Esophagus squamous epithelium (tissue), 5 donors: ENCODE measurements at places on chromosomes 1 and 21.

- no peak for DNase-seq
Measured at GRCh38 chr1:108960719-108961118, 2.6 kb downstream of the CLCC1 start.

- DNase-seq: no peak
Measured at GRCh38 chr1:61368876-61369275, 286.5 kb downstream of the NFIA start.

GRCh38 chr1:21233490-21233889 lies 56.8 kb downstream of the ECE1 start:
- no peak for DNase-seq

DNA sequence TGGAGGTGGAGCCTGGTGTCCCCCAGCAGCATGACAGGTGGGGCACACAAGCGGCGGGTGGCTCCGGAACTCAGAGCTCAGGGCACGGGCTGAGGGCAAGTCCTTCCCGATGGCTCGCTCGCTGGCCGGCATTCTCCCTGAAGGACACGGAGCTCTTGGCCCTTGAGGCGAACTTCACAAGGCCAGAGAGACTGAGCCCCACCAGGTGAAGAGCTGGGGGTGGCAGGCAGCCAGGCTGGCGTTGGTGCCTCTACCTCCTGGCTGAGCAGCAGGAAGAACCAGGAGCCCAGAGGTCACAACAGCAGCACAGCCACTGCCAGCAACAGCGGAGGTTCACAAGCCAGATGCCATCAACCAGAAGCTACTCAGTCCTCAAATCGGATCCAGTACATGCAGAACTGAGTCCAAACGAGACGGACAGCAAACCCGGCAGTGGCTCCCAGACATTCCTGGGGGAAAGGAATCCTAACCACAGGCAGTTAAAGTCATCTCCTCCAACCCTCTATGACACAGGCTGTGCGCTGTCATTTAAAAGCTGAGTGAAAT lies 54.1 kb downstream of the NPHP4 start:
- no peak for DNase-seq

DNA sequence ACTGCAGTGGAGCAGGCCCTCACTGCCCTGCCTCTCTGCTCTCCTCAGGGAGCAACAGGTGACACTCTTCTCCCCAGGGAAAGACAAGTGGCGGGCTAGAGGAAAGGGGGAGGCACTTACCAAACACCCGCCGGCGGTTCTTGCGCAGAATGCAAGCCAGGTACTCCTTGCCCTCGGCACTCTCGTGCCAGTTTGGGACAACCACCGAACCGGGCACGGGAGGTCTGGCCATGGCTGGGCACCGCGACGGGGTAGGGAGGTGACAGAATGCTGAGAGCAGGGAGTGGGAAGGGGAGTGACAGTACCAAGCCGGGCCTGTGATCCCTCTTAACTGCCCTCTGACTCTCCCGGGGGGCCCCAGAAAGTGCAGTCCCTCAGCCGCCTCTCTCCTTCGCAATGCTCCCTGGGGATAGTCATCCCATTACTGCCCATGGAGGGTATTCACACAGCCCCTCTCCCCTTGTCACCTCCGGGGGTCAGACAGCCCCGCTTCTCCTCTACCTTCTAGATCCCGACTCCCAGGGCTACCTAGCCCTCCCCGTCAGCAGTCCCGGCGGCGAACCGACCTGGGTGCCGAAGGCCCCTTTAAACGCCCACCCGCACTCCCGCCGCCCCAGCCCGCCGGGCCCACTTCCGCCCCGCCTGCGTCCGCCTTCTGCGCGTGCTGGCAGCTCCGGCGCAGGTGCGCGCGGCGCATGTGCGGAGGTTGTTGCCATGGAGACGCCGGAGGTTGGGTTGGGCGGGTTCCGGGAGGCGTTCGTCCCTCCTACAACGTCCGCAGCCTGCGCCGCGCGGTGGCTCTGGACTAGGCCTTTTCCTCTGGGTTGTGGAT lies at the start of gene CPLANE2:
CPLANE2 (minus strand) TSS at position 673 of the 832 bp plus-strand sequence; CDS start at position 232, 441 bp downstream.
- peak; percentile 73 for DNase-seq

- DNase-seq: no peak
Measured at GRCh38 chr1:246597340-246597739, 31.1 kb downstream of the CNST start.

- no peak for DNase-seq
Measured at GRCh38 chr1:91015794-91016550, 5.9 kb downstream of the ZNF644 start.

DNA sequence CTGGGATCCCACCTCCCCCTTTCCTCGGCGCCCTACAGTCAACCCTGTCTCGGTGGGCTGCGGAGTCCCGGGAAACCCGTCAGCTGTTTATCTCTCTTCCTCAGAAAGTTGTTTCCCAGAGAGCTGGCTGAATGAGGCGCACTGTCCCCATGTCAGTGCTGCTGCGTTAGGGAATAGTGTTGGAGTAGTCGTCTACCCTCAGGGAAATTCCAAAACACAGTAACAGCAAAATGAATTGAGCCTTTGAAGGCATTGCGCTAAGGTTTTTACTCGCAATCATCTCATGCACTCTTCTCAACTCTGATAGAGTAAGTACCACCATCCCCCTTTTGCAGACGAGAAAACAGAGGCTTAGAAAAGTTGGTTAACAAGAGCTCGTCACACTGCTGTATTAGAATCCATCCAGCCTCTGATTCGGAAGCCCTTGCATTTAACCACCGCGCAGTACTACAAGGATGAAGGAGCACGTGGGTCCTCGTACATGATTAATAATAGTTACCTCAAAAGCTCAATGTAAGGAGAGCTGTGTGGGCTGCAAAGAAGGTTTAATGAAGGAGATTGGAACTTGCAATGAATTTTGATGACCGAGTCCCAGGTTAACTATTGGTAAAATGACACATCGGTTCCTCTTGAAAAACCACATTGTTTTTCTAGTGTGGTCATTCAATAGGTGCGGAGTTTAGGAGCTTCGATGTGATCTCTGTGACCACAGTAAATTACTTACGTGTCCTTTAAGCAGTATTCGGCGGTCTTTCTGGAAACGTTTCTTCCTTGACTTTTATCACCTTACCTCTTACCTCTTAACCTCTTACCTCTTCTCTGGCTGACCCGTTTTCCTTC lies 788 bp upstream of the EDEM3 start:
- DNase-seq: no peak

GRCh38 chr1:206496131-206496793 lies 11.1 kb upstream of the RASSF5 start:
- no peak for DNase-seq

DNA sequence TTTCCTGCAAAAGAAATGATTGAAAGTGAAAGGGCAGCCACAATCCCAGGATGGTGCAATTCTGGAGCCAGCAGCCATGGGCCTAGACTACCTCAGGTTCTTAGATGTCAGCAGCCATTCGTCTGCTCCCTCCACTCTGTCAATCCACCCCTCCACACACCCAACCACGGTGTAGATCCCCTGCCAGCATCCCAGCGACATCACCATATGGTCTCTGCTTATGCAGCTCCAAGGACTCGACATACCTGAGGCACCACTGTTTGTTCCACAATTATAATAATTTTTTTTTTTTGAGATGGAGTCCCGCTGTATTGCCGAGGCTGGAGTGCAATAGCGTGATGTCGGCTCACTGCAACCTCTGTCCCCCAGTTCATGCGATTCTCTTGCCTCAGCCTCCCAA lies 6.5 kb downstream of the SYNC start:
- no peak for DNase-seq

- DNase-seq: no peak
Measured at GRCh38 chr1:116472431-116472961, 98.3 kb downstream of the CD58 start.

DNA sequence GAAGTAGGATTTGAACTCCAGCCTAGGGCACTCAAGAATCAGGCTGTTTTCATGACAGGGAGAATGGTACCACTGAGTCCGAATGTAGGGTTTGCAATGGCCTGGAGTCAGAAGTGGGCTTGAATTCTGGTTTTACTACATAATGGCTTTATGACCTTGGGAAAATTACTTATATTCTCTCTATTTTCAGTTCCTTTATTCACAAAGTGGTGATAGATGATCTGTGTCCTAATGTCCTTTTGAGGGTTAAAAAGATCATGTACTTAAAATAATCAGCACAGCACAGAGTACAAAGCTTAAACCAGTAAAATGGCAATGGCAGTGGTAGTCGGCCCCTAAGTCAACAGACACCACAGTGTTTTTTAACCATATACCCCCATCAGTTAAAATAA lies 63.7 kb upstream of the HOOK1 start:
- DNase-seq: no peak

GRCh38 chr1:70840260-70840953 lies 207.2 kb downstream of the PTGER3 start:
- no peak for DNase-seq

GRCh38 chr1:107183011-107183410 lies 42.2 kb downstream of the NTNG1 start:
- no peak for DNase-seq

- DNase-seq: no peak
Measured at GRCh38 chr1:209871006-209871405, 43.2 kb downstream of the UTP25 start.

GRCh38 chr1:86750530-86750929 lies 46.2 kb downstream of the SH3GLB1 start:
- no peak for DNase-seq
